ENCODE measurements at places on chromosomes 3 and 15.

DNA sequence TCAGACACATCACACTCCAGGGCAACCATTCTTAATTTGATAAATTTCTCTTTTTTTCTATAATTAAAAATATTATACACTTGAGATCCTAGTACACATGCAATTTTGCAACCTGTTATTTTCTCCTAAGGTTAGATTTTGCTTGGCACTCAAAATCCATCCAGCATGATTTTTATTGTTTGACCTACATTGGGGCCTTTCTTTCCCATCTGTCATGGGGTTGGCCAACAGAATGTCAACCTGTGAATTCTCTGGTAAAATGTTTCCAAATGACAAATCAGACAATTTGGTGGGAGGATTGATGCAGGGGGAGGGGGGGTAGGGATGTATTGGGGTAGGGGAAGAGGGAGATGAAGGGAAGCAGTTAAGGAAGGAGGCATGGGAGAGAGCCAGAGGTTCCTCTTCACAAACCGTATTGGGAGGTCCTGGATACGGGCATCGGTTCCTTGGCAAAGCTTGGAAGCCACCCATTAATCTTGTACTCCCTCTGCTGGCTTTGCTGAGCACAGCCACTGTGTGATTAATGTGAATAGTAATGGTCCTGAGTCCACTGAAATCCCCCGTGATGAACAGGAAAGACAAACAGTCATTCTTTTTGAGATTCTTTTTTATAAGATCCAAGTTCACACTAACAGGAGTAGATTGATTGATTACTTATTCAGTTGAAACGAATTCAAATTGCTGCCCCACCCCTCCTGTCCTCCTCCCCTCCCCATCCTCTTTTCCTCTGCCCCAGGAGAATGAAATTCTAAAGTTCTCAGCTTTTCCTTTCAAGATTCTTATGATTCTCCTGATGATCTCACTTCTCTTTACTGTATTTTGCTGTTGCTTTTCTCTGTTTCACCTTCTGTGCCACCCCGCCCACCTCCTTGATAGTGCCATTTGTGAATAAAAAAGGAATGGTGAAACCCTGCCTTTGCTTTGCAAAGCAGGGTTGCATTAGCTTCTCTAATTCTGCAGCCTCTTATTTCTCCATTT, 82.2 kb upstream of the SLC25A26 start:
- DNase-seq: peak; percentile 68

- no peak for DNase-seq
These were observed 24.2 kb downstream of the HDAC11 start for GRCh38 chr3:13504161-13504831.

- DNase-seq: no peak
These were observed 6.3 kb downstream of the LOXL1 start for GRCh38 chr15:73932381-73933191.

- DNase-seq: no peak
These were observed 964.9 kb upstream of the NR2F2 start for GRCh38 chr15:95365511-95366107.

Data from WTC11 (cell line).